Hematopoietic multipotent progenitor cell treated with erythropoietin and hydrocortisone succinate and interleukin-3 and kit ligand, for 4 days (in vitro differentiated cells): ENCODE measurements at places on chromosomes 7 and 10.

GRCh38 chr10:28298951-28299350 lies 3.9 kb downstream of the MPP7 start:
- DNase-seq: no peak

DNA sequence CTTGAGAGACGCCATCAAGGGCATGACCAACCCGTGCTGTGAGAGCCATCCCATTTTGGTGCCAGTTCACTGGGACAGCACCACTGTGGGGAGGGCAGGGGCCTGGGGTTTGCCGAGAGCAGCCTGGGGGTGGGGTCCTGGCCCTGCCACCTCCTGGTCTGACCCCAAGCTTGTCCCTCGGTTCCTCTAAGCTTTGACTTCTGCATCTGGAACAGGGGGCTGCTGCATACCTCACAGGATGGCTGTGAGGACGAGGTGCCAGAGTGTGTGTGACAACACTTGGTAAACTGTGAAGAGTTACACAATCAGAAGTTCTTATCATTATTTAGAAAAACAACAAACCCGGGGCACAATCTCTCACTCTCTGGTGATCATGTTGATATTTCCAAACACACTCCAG lies 89.9 kb downstream of the CRTAC1 start:
- no peak for DNase-seq

GRCh38 chr7:132386201-132386681 lies 190.0 kb downstream of the PLXNA4 start:
- DNase-seq: no peak

DNA sequence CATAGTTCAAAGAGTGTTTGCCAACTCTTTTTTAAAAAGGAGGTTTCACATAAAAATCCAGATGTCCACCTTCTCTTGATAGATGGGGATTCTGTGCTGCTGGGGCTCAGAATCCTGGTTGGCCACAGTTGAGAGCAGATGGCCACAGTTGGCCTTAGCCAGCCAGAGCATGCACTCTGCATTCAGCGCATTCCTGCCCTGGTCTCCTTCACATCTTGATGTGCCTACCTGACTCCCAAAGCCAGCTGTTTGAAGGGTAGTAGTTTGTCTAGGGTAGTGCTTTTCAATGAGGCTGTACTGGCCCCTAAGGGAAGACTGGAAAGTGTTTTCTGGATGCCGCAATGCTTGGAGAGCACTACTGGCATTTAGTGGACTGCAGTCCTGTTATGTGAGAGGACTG lies 208.1 kb upstream of the HDAC9 start:
- no peak for DNase-seq

DNA sequence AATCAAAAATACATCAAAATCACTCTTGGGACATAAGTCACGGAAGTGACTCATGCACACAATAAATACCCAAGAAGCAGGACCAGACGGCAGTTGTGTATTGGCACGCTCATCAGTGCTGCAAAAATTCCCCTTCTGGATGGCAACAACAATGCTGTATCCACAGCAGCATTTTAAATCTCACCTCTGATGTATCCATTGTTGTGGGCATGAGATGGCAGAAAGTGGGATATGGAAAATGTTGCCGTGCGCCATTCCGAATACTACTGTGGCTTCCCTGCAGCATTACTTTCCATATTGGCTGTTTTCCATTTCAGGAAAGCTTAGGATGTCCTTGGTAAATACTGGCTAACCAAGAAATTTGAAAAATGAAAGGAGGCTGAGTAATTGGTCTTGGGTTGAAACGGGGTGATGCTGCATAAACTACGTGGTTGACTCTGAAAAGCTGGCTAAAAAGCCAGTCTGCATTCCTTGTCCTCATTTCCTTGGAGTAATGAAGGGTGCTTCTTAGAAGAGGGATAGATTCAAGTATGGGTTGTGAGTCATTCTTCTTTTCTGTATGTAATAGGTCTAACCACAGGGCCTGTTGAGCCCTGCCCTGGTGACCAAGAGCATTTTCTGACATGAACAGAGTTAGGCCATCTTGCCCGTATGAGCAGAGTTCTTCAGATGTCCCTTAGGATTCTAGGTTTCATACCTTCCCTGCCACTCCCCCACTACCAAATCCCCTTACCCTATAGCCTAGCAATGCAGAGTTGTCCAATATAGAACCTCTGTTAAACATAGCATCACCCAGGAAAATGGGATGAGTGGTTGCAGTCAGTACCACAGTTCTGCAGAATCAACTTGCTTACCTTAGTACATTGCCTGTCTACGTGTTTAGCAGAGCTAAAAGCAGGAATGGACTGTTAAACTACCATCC lies 36.3 kb upstream of the TOMM7 start:
- peak; percentile 61 for DNase-seq

GRCh38 chr7:137839903-137840779 lies 6.6 kb downstream of the DGKI start:
- no peak for DNase-seq

- no peak for DNase-seq
These were observed 87.6 kb upstream of the NEBL start for GRCh38 chr10:20984662-20985061.

GRCh38 chr10:63760034-63760707 lies 239.0 kb downstream of the REEP3 start:
- no peak for DNase-seq

- DNase-seq: no peak
These were observed 253.6 kb downstream of the WDR37 start for GRCh38 chr10:1309617-1310270.

DNA sequence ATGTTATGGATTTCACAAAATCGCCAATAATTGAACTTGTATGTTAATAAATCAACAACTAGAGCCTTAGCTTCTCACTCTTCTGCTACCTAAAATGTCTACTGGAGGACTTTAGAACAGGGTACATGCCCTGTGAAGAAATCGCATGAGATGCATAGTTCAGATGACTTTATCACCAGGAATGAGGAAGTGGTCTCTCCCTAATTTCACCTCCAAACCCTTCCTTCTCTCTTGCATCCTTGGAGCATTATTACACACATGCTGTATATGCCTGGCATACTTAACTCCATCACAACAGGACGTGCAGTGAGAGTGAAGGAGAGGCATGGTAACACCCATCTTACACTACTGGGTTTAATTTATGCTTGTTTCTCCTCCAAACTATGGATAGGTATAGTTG lies 27.8 kb downstream of the RHEB start:
- DNase-seq: peak; percentile 44

DNA sequence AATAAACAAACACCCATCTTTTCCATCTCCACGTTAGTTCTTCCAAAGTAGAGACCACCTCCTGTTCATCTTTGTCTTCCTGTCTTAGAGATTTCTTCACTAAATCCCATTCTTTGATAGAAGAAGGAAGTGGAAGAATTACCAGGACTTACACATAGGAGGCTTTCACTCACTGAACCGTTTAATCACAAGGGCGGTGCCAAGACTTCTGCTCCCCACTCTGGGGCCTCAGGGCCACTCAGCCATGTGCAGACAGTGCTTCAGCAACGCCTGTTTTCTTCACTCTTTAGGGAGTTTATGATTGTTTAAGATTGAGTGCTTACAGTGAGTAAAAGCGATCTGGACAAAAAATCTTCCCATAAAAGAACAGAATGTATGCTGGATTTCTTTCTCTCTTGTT lies 63.9 kb upstream of the SORCS3 start:
- no peak for DNase-seq

GRCh38 chr10:22554461-22555182 lies 159.8 kb downstream of the PIP4K2A start:
- DNase-seq: no peak

- DNase-seq: no peak
These were observed 1.3 kb upstream of the GRB10 start for GRCh38 chr7:50783801-50784507.

DNA sequence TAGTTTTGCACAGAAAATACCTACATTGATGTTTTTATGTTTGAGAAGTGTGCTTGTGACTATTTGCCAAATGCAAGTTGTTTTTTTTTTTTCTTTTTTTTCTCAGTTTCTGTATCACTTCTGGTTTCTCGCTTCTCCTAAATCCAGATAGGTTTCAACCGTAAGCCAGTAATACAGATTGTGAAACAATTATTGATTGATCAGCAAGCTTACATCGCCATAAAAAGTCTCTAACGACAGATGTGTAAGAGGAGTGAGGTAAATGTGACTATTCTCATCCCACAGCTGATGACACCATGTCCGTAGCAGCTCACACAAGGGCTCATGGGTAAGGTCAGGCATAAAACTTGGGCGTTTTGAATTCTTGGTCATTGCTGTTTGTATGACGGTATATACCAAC lies 202.8 kb upstream of the AKR1E2 start:
- no peak for DNase-seq

- DNase-seq: peak; percentile 31
These were observed 318.2 kb downstream of the EXOC4 start for GRCh38 chr7:133571076-133571475.

- no peak for DNase-seq
These were observed at the start of gene ACTA2 for GRCh38 chr10:88952647-88953111. TSS of gene ACTA2 (minus strand) at chr10:88952773. CDS start at chr10:88948930, 3,843 bp downstream.

- no peak for DNase-seq
These were observed 824.6 kb upstream of the IGFBP3 start for GRCh38 chr7:46745707-46746090.

DNA sequence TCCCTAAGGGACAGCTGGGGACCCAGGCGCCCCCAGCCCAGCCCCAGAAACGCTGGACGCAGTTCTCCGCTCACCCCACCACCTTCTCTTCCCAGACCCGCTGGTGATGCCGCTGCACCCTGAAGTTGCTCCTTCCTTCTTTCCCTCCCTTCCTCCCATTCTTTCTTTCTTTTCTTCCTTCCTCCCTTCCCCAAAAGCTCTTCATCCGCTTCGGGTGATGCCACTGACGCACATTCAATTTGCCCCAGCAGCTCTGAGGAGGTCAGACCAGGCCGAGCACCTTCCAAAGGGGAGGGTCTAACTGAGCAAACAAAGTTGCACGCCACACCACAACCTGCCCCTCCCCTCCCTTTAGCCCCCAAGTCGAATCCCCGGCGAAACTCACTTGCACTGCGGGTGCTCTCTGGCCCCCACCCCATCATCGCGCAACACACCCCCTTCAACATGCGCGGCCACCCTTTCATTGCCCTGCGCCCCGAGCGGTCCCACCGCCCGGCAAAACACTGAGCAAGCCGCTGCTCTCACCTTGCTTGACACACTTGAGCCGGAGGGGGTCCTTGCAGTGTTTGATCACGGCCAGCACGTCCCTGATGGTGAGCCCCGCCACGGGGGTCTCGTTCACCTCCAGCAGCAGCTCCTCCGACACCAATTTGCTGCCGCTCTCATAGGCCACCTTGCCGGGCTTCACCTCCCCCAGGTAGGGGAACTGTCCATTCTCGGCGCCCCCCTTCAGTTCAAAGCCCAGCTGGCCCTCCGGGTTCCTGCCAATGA lies 787 bp downstream of the MAGI2 start:
- DNase-seq: peak; percentile 24

DNA sequence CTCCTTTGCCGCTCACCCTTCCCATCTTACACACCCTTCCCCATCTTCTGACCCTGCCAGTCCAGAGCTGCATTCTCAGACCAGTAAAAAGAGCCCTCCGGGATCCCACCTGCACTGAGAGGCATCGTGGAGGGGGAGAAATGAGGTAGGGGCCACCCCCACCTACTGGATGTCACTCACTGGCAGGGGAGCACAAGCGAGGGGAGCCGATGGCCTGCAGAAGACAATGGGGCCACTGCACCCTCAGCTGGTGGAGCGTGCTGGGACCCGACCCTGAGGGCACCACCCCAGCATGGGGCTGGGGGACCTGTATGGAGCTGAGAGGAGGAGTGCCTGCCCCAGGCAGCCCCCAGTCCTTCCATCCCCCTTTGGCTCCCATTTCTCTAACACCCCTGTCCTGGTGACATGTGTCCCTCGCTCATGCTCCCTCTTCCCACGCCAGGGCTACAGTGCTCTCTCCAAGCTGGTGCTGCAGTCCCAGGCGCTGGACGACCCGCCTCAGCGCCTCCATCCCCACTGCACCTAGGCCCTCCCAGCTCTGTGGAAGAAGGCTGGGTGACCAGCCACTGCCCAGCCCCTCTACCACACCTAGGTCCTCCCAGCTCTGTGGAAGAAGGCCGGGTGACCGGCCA lies 49.8 kb downstream of the RASGEF1A start:
- no peak for DNase-seq

DNA sequence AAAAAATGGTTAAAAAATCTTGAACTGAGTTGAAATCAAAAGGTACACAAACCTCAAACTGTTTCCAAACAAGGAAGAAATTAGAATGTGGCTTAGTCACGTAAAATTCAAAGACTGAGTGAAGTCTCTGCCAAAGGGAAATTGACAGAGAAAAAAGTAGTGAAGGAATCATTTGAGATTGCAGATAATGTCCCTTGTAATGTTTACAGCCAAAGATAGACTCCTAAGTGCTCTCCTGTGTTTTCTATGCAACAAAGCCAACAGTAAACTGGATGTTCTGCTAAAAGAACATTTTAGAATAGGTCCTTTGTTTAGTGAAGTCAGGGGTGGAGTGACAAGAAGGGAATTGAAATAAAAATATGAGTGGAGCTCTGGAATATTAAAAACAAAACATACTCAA lies 117.9 kb downstream of the ITGA8 start:
- DNase-seq: no peak

- DNase-seq: peak; percentile 70
These were observed 1.4 kb downstream of the MXI1 start for GRCh38 chr10:110208614-110209453.

- DNase-seq: peak; percentile 23
These were observed 566 bp downstream of the ASNS start for GRCh38 chr7:97871659-97872024.

DNA sequence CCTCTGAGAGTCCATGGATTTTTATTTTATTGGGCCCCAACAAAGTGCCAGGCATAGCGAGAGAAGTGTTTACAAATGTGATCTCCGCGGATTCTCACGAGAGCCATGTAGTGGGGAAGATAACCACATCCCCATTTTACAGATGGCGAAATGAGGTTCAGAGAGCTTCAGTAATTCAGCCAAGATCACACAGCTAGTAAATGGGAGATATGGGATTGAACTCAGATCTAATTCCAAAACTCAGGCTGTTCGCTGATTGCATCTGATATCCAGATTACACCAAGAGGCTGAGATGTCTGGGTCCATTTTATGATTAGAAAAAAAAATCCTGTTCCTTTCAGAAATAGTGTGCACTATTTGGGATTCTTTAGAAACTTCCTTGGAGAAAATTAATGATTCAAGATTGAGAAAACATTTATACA lies 1.3 kb downstream of the FAS start:
- peak; percentile 78 for DNase-seq

- peak; percentile 37 for DNase-seq
These were observed 103.1 kb downstream of the SLC25A13 start for GRCh38 chr7:96218664-96219243.

- DNase-seq: no peak
These were observed 128.6 kb downstream of the CCNY start for GRCh38 chr10:35464825-35465456.

DNA sequence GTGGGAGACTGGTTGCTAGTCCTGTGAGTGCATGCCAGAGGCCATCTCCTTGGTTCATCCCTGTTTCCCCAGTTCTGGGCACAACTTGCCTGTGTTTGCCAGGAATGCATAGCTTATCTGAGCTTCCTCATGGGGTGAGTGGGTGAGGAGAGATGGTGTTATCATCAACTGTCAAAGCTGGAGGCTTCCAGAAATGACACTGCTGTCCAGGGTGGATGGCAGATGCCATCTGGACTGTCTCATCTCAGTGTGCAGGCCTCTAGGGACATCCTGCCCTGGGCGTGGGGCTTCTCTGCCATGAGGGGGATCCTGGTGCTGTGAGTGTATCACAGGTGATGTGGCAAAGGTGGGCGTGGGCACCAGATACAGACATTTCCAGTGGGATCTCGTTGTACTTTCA lies 328.6 kb downstream of the DPP6 start:
- DNase-seq: no peak
